ENCODE measurements at places on chromosomes 13 and 19.

DNA sequence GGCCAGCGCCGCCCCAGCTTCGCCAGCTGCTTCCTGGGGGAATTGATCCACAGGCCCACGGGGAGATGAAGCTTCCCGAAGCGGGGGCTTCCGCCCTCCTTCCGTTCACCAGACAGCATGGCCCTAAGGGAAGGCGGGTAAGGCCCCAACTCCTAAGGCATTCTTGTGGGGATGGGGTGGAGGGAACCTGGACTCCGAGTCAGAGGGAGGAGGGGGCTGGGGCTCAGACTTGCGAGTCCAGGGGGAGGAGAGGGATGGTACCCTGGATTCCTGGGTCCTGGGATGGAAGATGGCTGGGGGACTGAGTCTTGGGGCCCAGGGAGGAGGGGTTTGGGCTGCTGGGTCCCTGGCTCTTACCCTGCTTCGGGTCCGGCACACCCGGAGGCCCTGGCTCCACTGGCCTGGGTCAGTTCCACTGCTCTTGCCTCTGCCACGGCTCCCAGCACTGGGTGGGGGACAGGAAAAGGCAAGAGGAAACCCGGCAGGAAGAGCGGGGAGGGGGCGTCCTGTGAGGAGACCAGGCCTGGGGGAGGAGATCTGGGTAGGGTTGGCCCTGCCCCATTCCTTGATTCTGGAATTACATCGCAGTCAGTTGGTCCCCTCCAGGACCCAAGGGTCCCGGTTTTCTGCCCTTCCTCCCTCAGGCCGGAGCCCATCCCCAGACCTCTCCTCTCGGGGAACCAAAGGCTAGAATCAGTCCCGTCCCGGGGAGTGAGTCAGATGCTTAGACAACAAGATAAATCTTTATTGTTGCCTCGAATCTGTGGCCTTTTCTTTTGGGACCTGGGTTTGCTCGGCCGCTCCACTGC lies at the start of gene RASIP1:
Gene RASIP1 (minus strand): TSS at position 447 of the 809 bp plus-strand sequence. CDS start 328 bp downstream, at position 119.
- DNase-seq: no peak

DNA sequence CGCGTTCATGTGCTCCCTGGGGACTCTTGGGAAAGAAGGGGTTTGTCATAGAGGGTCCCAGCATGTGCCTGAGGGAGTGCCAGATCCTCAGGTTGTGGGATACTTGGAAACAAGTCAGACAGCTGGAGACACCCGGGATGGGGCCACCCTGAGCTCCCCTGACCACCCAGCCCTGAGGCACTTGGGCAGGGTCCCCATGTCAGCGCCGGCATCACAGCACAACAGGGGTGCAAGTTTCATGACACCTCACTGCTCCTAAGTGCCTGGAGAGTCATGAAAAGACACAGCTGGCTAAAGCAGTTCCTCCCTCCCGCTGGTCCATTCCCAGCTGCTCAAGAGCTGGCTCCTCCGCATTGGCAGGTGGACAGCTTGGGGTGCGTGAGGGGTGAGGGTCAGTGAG lies 102.7 kb downstream of the KDM4B start:
- no peak for DNase-seq

- DNase-seq: peak; percentile 39
These were observed 6.4 kb downstream of the AXL start for GRCh38 chr19:41225238-41226052.

GRCh38 chr13:38213314-38213713 lies 136.3 kb upstream of the UFM1 start:
- no peak for DNase-seq

- no peak for DNase-seq
These were observed 1.6 kb downstream of the MIDN start for GRCh38 chr19:1249990-1250436.

GRCh38 chr19:1019980-1020867 lies 699 bp downstream of the TMEM259 start:
- DNase-seq: peak; percentile 47

- DNase-seq: no peak
These were observed 14.5 kb upstream of the SHC2 start for GRCh38 chr19:475360-475759.

GRCh38 chr19:10699650-10700335 lies 1.4 kb upstream of the QTRT1 start:
- peak; percentile 69 for DNase-seq

Data from activated CD4-positive, CD25-positive, alpha-beta regulatory T cell treated with anti-CD3 and anti-CD28 coated beads, Interleukin-2, amount 50 U/mL, for 72 hours (primary cell).